Mesothelial cell of epicardium (in vitro differentiated cells): ENCODE measurements at places on chromosomes 1 and 21.

- DNase-seq: no peak
Observed at GRCh38 chr1:64060611-64061302, 142.7 kb upstream of the UBE2U start.

- no peak for DNase-seq
Observed at GRCh38 chr1:47924270-47925048, 72.7 kb downstream of the TRABD2B start.

DNA sequence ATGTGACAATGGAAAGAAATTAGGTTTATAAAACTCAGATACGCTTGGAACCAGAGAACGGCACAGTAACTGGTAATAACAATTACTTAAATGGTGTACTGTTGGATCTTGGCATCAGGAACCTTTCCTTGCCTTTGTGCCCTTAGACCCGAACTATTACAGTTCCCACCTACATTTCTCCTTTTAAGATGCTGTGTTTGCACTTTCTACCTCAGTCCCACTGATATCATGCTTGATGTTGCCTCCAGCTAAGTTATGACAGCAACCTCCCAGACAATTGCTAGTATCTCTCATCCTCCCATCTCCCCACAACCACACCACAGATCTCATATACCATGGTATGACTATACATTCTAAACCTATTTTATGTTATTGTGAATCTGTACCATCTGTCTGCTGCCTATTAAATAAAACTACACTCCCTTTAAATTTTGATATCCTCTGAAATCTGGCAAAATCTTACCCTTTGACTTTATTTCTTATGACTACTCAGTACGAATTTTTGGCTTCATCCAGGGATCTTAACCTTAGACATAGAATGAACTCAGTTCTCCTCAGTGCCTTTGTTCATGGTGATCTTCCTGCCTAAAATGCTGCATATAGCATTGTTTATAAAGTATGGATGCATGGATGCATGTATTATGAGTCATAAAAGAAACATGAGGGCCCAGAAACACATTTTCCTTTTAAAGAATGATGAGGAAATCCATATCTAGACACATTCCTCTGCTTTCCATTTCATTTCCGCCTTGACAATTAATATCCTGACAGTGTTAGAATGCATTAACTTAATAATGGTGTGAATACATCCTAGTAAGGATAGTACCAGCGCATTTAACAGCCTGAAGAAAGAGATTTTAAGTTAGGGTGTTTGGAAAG lies 64.1 kb downstream of the LRRC8D start:
- no peak for DNase-seq

DNA sequence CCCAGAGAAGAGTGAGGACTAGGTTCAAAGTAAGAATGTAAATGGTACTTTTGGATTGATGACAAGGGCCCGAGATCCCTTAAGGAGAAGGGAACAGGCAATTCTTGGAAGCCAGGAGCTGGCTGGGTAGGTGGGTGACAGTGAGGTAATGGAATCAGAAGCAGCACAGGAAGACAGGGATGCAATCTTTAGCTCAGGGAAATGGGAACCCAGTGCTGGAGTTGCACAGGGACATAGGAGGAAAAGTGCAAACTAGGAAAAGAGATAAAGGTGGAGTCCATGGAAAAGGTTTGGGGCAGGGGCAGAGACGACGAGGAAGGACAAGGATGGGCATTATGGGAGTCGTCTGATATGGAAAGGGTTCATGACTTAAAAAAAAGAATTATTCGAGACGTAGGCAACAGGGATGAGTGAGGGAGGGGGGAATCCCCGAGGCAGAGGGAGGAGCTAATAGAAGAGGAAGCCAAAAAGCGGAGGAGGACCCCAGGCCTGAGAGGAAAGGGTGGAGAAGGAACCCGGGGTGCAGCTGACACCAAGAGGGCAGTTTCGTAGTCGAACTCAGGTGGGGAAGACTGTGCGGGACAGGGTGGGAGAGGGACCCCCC lies 495 bp downstream of the PI4KB start:
- no peak for DNase-seq

DNA sequence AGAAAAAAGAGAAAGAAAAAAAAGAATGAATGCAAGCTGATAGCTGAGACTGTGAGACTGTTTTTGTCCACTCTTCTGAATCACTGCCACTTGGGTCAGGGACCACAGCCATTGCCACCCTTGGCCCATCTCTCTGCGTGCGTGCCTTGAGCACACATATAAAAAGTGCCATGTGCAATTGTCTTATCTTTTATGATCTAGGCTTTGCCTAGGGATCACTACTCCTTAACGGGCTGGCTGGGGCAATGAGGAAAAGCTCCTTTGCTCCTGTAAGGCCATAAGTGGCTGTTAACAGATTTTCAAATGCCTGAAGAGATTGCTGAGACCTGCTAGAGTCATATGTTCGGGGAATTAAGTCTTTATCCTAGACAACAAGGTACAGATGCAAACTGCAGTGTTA lies 8.2 kb downstream of the SPATA46 start:
- no peak for DNase-seq
